ENCODE measurements at places on chromosomes 7 and 10.

GRCh38 chr7:92621026-92621540 lies 30.9 kb upstream of the FAM133B start:
- peak; percentile 69 for DNase-seq

- DNase-seq = no peak
Measured at GRCh38 chr7:151722533-151722932, 154.4 kb downstream of the PRKAG2 start.

GRCh38 chr7:70915067-70915466 lies 216.9 kb upstream of the GALNT17 start:
- DNase-seq = no peak

DNA sequence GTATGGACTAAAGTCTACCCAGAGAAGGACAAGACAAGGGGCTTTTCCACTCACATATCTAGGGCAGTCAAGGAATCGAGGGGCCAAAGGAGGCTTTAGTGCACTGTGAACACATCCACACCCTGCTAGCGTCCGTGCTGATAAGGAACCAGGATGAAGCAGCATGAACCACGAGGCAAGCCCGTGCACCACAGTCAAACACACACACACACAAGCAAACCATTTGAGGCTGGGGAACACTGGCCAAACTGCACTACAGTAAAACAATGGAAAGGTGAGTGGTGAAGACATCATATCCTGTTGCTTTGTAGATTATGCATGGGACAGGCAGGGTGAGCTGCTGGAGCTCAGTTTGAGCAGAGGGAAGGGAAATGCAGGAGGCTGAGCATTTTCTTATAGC lies 177.4 kb upstream of the CDCA7L start:
- no peak for DNase-seq

DNA sequence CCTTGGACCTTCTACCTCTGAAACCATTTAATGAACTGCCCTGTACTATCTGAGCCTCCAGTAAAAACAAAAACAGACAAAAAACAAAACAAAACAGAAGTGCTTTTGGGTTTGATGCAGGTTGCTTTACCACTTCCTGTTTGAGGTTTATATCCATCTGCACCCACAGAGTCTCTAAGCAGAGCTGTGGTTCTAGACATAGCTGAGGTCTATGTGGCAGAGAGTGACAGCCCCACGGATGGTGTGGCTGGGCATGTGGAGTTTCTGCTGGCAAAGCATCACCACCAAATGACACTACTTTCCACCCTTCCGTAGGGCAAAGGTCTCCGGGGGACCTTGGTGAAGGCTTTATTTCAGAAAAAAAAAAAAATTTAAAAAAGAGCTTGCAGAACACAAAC lies 754.2 kb downstream of the GRID1 start:
- DNase-seq = no peak

GRCh38 chr10:7915923-7916536 lies 97.7 kb downstream of the TAF3 start:
- no peak for DNase-seq

DNA sequence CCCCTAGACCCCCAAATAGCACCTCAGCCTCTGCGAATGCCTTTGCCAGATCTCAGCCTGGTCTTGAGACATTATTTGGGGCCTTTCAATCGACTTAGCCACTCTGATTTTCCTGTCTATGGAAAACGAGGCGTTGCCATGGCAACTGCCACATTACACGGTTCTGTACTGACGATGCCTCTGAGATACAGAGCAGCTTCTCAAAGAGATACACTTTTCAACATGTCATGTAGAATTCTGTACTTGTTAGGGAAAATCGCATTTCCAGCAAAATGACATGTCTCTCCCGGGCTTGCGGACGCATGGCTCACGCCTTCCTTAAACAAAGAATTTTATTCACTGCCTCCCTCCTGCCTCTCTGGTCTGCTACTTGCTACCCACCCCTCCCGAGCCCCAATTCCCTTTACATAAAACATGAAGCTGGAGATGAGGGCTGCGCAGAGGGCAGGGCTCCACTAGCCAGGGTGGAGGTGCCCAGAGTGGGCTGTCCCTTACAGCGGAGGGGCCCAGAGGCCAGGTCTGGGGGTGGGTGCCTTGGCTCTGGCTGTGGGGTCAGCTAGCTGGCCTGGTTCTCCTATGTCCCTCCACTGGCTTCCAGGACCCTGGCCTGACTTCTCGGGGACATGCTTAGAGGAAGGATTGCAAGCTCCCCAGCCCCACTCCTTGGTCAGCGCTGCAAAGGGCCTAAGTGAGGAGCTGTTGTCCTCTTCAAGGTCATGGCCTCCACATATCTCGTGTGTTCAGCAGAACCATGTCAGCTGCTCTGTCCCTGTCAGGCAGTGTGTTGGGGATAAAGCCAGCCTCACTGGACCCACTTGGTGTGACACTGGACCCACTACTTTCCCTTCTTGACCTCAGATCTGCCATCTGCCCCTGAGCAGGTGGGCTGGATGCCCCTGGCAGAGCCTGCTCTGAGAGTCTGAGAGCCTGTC lies 342.5 kb downstream of the RPS24 start:
- no peak for DNase-seq
